ENCODE measurements at places on chromosomes 7 and 10.

DNA sequence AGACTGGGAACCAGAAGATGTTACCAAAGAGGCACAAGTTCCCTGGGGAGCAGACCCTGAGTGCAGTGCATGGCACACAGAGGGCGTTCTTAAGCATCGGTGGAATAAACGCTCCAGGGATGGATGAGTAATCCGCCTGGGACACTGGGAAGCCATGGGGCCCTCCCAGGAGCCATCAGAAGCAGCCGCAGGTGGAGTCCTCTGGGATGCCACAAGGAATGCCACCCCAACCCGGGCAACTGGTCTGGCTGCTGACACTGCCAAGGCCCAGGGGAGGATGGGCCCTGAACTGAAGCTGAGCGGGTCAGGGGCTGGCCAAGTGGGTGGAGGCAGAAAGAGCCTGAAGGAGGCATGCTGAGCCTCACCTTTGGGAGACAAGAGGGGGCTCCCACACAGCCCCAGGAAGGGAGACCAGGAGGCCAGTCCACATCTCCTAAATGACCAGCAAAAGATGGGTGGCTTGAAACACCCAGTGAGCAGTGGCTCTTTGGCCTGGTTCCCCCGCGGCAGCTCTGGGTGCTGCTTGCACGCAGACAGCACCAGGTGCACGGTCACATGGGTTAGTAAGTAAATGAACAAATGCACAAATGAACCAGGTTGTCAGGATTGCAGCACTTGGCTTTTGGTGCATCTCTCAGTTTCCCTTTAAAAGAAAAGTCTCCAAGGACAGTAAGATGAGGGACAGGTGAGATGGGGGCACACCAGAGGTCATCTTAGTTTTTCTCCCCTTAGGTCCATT lies 141.3 kb upstream of the ZMIZ1 start:
- DNase-seq, result no peak

DNA sequence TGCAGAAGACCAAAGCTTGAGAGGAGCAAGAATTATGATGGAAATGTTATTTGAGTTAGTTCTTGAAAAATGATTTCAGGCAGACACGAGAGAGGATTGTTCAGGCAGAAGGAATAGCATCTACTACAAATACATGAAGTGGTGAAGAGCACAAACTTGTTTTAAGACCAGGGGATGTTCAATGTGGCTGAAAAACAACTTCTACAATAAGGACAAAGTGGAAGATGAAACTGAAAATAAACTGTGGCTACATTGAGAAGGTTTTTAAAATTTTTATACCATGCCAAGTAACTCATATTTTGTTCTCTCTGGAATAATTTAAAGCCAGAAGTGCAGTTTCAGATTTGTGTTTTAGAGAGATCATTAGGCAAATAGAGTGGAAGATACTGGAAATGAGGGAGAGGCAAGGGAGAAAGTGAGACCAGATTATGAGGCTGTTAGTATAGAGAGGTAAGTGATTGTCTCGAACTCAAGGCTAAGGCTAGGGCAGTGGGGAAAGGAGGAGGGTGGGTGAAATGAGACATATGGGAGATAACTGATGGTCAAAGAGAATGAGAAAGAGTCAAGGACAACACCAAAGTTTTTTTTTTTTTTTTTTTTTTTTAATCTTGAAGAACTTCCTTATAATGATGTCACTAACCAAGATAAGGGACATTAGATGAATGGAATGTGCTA lies 115.4 kb downstream of the MDFIC start:
- peak; percentile 28 for DNase-seq

DNA sequence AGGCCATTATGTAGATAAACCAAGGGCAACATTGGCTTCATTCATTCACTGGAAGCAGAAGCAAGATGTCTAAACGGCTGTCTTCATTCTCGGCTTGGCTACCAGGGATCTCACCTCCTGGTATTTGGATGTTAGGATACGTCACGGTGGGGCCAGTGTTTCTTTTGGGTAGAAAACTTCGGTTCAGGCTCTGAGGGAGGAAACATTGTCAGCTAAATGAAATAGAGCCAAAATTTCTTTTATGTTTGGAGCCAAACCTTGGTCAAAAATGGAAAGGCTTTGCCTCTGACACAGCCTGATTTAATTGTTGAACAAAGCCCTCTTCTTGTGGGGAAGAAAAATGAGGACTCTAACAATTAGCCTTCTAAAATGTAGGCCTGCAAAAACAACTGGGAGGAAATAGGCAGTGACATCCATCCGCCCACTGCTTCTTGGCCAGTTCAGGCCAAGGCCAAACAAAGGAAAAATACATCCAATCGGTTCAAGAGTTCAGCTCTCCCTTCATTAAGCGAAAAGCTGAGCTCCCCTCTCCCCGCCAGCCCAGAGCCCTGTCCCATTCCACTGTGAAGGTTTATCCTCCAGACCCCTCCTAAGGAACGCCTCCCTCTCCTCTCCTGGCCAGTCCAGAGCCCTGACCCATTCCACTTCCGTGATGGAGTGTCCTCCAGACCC lies 44.4 kb downstream of the PFKFB3 start:
- no peak for DNase-seq

- DNase-seq, result no peak
Measured at GRCh38 chr10:38146579-38147333, 52.6 kb downstream of the ZNF37A start.

GRCh38 chr10:72637398-72637857 lies 11.5 kb upstream of the MICU1 start:
- peak; percentile 98 for DNase-seq

GRCh38 chr7:76211216-76211615 lies 9.5 kb downstream of the SRRM3 start:
- no peak for DNase-seq

DNA sequence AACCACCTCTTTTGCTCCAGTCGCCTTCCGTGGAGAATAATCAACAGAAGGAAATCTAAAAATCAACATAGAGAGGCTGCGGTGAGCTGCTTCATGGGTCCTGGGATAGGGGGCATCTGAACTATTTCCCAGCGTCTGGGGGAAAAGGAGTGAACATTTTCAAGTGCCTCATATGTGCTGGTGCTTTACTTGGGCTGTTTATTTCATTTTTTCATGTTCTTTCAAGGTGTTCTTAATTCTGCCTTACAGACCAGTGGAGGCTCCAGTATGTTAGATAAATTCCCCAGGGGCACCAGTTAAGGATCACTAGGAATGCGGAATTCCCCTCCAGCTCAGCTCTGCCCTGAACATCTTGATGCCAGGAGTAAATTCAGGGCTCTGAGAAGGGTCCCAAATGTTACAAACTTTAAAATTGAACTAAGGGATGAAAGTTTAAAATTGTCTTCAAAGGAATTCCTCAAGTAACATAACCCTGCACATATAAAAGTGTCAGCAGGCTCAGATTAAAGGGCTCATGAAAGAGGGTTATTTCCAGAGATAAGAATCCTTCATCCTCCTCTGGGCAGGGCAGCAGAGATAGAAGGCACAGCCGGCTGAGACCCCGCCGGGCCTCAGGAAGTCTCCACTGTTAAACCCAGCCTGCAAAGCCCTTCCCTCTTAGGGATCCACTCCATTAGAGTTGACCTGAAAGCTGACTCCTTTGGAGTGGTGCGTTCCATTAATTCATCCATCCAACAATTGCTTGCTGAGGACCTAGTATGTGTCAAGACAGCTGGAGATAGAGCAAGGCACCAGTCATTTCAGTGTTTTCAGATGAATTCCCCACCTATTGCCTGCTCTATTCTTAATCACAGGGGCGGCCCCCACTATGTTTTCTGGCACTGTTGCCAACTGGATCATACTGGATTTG lies 345.8 kb downstream of the KCNMA1 start:
- DNase-seq, result no peak

GRCh38 chr10:35387768-35388167 lies 51.5 kb downstream of the CCNY start:
- DNase-seq, result no peak

DNA sequence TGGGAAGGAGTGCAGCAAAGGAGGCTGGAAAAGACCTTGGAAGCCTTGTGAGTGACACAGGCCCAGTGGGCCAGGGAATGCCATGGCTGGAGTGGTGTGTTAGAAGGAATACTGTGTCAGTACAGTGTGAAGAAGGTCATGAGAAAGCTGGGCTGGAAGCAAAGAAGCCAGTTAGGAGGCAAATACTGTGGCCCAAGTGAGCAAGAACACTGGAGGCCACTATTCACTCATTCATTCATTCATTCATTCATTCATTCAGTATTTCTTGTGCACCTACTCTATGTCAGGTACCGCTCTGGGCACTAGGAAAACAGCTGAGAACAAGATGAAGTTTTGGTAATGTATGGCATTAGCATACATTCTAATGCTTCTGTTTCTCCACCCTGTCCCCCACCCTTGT lies 9.6 kb downstream of the CRTAC1 start:
- DNase-seq, result no peak

- no peak for DNase-seq
Measured at GRCh38 chr7:136976504-136977251, 108.2 kb downstream of the CHRM2 start.

DNA sequence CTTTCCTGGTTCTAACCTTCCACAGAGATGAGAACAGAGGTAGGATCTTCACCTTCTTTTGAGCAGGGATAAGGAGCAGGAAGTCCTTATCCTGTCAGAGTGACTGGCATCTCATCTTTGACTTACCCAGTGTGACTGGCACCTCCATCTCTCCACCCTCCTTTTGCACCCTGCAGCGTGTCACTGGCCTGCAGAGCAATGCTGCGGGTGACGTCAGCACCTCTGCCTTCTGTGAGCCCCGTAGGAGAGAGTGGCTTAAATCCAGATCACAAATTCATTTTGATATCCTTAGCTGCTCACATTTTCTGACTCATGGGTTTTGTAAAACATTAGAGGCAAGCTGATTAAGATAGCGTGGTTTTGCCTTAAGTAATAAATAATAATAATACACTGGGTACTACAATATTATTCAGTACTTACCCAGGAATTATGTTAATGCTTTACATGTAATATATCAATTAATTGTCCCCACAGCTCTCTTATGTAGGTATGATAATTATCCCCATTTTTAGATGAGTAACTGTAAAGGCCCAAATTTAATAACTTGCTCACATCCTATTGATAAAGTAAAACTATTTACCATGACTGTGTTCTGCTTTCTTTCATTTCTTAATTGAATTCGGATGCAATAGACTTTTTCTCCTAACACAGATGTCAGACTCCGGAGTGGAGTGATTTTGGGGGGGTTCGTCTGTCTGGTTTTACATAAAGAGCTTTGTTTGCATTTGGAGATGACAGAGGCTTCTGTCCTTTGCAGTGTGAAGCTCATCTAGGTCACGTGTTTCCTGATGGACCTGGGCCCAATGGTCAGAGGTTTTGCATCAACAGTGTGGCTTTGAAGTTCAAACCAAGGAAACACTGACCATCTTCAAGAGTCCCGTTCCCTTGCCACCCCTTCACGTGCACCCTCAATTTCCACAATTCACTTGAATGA lies 24.9 kb downstream of the MSRB2 start:
- DNase-seq, result no peak

DNA sequence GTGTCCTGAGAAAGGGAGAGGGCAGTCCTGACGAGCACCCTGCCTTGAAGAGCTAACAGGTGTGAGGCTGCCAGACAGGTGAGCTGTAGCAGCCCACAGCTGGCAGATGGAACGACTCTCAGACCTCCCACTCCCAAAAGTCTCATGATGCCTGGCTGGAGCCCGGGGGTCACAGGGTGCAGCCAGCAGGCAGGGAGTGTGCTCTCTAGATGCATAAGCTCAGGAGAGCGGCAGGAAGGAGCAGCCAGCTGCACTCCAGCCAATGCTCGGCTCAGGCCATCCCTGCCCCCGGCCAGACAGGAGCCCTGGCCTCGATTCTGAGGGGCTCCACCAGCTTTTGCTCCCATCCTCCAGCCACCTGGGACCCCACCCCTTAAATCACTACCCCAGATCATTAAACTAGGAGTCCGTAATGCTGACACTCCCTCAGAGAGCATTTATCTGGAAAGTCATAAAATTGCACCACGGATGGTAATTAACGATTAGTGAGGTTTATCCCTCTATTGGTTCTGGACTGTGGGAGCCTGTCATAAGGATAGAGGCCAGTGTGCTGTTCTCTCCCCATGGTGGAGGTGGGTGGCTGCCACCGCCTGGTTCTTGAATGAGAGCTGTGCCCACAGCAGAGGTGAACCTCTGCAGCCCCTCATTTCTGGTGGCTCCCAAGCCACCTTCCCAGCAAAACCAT lies 63.5 kb upstream of the ZMIZ1 start:
- no peak for DNase-seq

GRCh38 chr10:110508159-110508788 lies 10.6 kb downstream of the DUSP5 start:
- DNase-seq, result no peak

DNA sequence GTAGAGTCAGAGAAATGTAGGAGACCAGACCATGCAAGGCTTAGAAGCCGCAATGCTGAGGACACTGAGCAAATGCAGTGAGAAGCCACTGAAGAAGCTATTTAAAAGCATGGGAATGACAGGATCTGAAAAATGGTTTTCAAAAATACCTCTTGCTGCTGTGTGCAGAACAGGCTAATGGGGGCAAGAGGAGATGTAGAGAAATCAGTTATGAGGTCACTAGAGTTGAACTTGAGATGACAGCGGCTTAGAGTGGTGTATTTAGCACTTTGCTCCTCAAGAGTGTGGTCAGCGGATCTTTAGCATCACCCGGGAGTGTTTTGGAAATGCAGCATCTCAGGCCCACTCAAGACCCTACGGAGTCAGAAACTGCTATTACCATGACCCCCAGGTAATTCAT lies 48.8 kb downstream of the KIAA1549 start:
- no peak for DNase-seq

GRCh38 chr10:3426190-3426845 lies 253.7 kb upstream of the PITRM1 start:
- no peak for DNase-seq

GRCh38 chr10:5692461-5693358 lies 8.1 kb downstream of the TASOR2 start:
- peak; percentile 75 for DNase-seq

- no peak for DNase-seq
Measured at GRCh38 chr7:1679326-1679965, 9.4 kb downstream of the ELFN1 start.

DNA sequence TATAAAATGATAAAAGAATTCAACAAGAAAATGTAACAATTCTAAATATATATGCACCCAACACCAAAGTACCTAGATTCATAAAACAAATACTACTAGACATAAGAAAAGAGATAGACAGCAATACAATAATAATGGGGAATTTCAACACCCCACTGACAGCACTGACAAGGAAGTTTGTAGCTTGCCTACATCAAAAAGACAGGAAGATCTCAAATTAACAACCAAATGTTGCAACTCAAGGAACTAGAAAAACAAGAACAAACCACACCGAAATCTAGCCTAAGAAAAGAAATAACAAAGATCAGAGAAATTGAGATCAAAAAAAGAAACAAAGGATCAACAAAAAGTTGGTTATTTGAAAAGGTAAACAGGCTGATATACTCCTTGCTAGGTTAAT lies 36.5 kb upstream of the TNKS2 start:
- peak; percentile 10 for DNase-seq

- DNase-seq, result peak; percentile 60
Measured at GRCh38 chr7:149741629-149742028, 31.8 kb downstream of the ZNF467 start.

DNA sequence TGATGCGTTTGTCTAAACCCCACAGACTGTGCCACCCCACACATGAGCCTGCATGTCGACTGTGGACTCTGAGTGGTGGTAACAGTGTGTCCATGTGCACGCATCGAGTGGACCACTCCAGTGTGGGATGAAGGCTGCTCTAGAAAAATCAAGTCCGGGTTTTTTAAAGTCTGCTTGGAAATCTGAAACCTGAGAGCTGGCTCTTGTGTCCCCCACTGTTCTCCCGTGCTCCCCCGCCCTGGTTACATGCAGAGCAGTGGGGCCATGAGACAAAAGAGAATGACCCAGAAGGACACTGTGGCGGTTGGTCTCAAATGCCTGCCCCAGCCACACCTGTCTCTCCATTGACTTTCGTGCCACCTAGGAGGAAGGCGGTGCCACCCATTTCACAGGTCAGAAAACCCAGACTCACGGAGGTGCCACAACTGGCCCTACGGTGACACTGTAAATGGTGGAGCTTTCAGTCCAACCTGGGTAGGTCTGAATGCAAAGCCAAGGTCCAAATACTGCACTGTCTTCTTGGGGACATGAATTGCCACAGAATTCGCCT lies 27.3 kb upstream of the PWWP2B start:
- DNase-seq, result no peak

Measured in hematopoietic multipotent progenitor cell treated with erythropoietin and hydrocortisone succinate and interleukin-3 and kit ligand, for 4 days (in vitro differentiated cells).